ENCODE measurements at places on chromosomes 5 and 9.

- peak; percentile 58 for DNase-seq
Observed at GRCh38 chr5:31581498-31582099, 49.5 kb downstream of the C5orf22 start.

- DNase-seq: no peak
Observed at GRCh38 chr9:76101491-76101890, 211.0 kb downstream of the PCSK5 start.

DNA sequence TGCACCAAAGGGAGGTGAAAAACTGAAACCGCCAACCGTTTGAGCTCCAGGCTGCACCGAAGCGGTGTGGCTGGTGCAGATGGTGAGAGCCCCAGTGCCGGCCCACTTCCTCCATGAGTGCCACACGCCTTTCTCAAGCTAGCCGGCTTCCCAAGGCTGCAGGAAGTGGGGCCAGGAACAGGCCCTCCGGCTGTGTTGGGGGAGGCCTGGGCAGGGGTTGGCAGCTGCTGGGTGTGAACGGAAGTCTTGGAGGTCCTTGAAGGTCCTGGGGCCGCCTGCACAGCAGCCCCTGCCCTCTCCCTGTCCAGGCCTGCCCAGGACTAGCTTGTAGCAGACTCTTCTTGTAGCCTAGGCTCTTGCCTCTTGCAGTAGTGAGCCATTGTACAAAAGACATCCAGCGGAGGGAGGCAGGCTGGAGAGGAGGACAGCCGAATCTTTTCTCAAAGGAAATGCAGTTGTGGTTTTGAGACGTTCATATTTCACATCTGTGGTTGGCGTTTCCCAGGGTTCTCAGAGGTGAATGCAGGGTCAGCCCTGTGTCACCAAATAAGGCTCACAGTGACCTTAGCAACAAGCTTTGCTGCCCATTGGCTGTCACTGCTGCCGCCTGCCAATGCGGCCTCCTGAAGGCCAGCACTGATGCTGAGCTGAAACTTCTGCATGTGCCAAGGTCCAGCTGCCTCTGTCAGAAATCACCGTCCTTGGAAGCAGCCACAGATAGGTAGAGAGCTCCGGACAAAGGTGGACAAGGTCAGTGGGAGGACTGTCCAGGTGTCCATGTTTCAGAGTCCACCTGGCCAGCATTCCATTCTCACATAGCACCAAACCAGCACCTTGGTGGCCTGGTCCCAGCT lies 23.9 kb downstream of the IRF1 start:
- peak; percentile 18 for DNase-seq

- DNase-seq: no peak
Observed at GRCh38 chr5:141525653-141526052, 36.8 kb downstream of the PCDHGC5 start.

GRCh38 chr5:107958861-107959260 lies 288.1 kb upstream of the EFNA5 start:
- peak; percentile 49 for DNase-seq

DNA sequence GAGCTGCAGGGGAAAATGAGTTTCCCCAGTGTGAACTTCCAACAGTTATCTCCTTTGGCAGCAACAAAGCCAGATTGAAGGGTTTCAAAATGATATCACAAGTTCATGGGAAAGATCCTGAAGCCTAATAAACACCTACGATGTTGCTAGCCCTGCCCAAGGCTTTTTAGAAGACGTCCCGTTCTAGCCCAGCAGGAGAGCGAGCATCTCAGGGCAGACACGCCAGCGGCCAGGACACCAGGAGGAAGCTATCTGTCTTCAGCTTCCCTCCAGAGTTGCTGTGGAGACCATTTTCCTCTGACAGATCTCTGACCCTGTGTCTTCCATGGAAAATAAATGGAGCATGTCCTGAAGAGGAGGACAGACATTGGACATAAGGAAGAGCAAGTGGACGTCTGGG lies 98.4 kb downstream of the FBXO38 start:
- no peak for DNase-seq
